ENCODE measurements at places on chromosomes 12 and 14.

DNA sequence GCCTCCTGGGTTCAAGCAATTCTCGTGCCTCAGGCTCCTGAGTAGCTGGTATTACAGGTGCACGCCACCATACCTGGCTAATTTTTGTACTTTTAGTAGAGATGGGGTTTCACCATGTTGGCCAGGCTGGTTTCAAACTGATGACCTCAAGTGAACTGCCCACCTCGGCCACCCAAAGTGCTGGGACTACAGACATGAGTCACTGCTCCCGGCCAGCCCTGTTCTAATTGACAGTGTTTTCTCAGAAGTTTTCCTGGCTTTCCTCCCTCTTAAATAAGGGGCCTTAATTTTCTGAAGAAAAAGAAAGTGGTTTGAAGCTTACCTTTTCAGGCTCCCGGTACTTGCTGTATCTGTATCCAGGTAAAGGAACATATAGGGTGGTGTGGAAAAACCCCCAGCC lies 1.7 kb downstream of the HAL start:
- DNase-seq, result no peak

- DNase-seq, result no peak
Measured at GRCh38 chr12:55188974-55189556, 31.8 kb upstream of the OR10A7 start.

DNA sequence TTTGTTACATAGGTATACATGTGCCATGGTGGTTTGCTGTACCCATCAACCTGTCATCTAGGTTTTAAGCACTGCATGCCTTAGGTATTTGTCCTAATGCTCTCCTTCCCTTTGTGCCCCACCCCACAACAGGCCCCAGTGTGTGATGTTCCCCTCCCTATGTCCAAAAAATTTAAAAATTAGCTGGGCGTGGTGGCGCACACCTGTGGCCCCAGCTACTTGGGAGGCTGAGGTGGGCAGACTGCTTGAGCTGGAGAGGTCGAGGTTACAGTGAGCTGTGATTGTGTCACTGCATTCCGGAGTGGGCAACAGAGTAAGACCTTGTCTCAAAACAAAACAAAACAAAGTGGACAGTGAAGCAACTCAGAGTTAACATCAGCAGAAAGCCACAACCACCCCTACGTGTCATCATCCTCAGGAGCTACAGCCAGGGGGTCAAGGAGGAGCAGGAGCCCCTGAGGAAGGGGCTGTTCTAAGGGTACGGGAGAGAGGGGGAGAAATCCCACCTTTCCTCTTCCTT lies 36.8 kb upstream of the SGPP1 start:
- no peak for DNase-seq

- no peak for DNase-seq
Measured at GRCh38 chr14:76883447-76883846, 57.2 kb downstream of the LRRC74A start.

GRCh38 chr12:74043343-74043742 lies 494.3 kb upstream of the ATXN7L3B start:
- DNase-seq, result no peak
